ENCODE measurements at places on chromosomes 6 and 20.
A peak's percentile ranks its signal among the peaks of the same experiment; 100 is the strongest.

GRCh38 chr20:8299921-8300320 is 167.9 kb downstream of the PLCB1 start:
- no peak for DNase-seq

GRCh38 chr6:20364327-20364726 is 37.4 kb upstream of the E2F3 start:
- no peak for DNase-seq

GRCh38 chr6:160795721-160796120 is 93.7 kb downstream of the PLG start:
- no peak for DNase-seq

DNA sequence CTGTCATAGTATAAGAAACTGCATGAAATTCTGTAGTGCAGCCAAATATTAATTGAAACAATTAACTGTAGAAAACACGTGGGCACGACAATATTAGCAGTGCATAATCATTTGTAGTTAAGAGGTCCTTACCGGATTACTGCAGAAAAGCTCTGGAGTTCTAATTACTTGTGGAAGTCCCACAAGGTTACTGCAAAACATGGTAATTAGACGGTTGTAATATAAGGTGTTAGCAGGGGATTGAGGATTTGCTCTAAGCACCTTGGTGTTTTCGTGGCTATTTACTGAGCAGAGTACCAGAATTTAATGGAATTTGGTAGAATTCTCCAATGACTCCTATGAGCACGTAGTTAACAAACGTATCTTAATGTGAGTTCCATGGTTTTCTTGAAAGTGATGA is 473.6 kb upstream of the AGPAT4 start:
- DNase-seq = no peak

DNA sequence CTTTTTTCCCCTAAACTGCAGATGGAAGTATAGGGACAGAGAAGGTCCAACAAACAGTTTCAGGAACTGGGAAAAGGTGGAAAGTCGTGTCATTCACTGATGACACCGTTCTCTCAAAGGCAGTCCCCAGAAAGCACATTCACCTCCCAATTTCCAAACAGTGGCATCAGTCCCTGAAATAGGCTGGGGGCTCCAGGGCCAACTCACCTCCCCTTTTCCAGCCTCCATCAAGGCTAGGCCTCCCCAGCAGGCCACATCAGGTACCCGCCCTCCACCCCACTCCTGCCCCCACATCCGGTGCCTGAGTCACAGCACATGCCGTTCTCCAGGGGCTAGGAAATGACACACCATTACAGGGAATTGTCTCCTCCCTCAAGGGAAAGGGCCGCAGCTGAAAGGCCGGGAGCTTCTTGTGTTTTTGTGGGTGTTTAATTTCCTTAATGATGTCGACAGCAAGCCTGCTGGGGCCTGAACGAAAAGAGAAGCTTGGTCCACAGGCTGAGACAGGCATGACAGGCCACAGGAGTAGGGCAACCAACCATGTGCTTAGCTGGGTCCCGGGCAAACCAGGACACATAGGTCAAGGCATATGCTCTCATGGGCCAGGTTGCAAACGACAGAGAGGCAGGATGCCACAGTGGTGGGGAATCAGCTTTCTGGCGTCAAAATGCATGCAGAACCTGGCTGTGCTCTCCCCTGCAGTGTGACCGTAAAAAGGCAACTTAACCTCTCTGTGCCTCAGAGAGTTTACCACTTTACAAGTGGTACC is 39.2 kb downstream of the ZMYND8 start:
- DNase-seq = peak; percentile 42

- no peak for DNase-seq
Observed at GRCh38 chr6:127058027-127058426, 60.4 kb upstream of the RSPO3 start.

GRCh38 chr20:9769954-9770353 is 68.9 kb downstream of the PAK5 start:
- DNase-seq = no peak

GRCh38 chr6:49300911-49301310 is 162.1 kb downstream of the MMUT start:
- DNase-seq = no peak

- DNase-seq = no peak
Observed at GRCh38 chr6:131257104-131257503, 121.8 kb downstream of the AKAP7 start.

DNA sequence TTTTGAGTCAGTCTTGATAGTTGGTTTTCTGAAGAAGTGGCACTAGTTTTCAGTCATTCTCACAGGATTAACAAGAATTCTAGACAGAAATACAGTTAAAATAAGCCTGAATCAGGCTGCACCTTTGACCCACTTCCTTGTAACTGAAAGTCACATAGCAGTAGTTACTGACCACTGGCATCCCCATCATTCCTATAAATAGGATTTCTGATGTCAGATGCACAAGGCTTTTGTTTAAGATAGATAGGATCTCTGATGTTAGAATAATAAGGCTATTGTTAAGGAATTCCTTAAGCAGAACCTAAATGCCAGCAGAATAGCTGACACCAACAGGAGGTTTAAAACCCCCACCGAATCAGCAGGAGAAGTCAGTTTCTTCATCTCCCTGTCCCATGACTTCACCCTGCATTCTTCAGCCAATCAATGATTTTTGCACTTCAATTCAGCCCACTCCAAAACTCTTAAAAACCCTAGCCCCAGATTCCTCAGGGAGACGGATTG is 30.6 kb upstream of the ZBTB24 start:
- DNase-seq = no peak

DNA sequence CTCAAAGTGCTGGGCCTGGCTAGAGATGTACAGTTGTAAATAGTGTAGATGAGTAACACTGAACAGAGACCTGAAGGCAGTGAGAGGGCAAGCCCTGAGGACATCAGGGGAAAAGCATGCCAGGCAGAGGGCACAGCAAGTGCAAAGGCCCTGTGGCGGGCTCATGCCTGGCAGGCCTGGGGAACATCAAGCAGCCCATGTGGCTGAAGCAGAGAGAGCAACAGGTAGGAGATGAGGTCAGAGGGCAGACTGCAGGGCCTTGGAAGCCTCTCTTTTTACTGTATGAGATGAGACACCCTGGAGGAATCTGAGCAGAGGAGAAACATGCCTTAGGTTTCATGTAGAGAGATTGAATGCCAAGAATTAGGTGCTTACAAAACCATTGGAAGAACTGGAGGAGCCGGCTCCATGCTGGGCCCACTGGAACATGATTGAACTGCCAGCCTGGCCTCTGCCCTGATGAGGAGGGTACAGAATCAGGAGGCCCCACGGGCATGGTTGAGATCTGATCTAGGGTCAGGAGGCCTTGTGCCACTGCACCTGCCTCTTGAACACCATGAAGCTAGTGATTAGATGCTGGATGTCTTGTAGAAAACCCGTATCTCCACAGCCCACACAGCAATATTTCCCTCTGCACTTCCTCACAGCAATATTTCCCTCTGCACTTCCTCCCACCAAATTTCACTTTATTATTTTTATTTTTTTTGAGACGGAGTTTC is 5.9 kb upstream of the HMGA1 start:
- no peak for DNase-seq

- DNase-seq = no peak
Observed at GRCh38 chr20:2109425-2110210, 8.0 kb downstream of the STK35 start.

DNA sequence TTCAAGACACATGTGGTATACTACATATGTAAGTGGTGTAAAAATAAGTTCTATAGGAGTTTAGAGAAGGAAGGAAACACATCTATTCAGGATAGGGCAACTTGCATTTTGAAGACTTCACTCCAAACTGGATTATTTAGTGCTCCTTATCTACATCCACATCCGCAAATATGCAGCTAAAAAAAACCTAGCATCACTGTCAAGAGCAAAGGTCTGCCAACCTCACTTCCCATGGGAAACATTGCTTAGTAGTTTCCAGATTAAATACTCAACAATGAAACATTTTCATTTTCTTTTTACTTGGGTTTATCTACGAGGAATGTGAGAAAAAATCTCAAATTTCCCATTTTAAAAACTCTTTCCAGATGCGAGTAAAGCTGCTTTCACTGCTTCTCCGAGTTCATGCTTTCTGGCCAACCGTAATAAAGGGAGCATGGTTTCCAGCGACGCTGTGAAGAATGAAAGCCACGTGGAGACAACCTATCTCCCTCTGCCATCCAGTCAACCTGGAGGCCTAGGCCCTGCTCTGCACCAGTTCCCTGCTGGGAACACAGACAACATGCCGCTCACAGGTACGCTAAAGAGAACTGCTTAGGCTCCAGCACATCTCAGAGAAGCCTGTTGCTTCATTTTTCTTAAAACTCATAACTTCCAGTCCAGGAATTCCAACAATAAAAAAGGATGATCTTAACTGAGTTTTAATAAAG is 48.2 kb downstream of the RFX6 start:
- no peak for DNase-seq

DNA sequence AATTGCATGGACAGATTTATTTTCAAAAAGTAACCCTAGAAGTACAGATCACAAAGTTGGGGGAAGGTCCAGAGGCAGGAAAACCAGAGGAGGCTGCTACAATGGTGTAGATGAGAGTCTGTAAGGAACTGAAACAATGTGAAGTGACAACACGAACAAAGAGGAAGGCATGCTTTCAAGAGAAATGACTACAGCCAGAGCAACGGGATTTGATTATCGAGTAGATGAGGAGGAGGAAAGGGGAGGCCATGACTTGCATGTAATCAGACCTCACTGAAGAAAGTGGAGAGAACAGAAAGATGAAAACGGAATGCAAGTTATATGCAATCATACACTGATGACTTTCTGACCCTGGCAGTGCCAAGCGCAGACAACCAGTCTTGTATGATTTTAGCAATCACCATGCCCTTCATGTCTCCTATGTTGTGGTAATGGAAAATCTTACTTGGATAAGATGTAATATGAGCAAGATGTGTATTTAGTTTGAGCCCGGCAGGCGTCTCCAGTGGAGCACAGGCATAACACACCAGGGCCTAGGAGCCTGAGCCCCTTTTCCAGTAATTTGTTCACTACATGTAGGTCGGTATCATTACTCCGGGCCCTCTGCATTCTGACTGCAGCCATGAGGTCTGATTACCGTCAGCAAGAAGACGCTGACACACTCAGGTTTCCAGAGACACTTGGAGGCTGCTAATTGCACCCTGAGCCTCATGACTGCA is 34.0 kb upstream of the FAM83C start:
- no peak for DNase-seq

DNA sequence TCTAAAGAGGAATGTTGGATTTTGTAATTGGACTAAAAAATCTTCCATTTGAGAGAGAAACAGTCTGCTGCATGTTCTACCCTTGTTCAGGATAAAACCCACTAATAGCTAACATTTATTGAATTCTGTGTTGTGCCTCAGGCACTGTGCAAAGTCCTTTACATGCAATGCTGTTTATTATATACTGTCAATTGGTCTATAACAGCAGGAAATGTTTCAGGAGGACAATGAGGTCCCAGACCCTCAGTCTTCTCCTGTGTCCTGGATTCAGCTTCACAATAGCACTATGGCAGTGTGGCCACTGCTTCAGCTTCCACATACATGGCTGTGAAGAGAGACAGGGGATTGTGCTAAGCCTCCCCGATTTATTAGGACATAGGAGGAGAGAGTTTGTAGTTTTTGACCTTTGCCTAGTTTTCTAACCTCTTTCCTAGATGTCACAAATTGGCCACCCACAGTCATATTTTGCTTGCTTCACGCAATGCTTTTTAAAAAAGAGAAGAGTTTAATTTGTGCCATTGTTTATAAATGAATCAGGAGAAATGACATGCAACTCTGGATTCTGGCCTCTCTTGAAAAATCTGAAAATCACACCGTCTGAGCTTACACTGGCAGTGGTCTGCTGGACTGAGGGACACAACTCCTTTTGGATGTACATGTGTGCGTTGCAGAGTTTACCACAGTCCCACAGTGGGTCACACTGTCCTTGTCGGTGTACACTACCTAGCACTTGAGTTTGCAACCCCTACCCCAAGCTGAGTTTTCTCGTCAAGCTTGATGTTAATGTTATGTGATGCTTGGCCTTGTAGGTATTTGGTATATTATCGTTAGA is 11.3 kb downstream of the PTPN1 start:
- no peak for DNase-seq

GRCh38 chr6:139115989-139116758 is 18.7 kb upstream of the HECA start:
- no peak for DNase-seq

DNA sequence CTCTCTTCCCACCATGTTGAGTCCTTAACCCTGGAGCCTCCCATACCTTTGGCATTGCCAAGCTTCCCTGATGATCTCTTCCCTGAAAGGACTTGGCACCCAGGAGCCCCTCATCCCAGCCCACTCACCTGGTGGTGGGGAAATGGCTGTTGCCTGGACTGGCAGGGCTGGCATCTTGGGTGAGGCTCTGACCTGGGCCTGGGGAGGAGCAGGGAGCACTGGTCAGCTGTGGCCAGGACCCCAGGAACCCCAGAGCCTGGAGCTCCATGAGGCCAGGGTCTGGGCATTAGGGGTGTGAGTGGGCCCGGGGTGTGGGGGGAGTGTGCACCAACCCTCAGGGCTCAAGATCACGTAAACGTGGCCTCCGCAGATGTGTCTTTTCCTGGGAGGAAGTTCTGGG is 9.5 kb downstream of the SDCBP2 start:
- no peak for DNase-seq

DNA sequence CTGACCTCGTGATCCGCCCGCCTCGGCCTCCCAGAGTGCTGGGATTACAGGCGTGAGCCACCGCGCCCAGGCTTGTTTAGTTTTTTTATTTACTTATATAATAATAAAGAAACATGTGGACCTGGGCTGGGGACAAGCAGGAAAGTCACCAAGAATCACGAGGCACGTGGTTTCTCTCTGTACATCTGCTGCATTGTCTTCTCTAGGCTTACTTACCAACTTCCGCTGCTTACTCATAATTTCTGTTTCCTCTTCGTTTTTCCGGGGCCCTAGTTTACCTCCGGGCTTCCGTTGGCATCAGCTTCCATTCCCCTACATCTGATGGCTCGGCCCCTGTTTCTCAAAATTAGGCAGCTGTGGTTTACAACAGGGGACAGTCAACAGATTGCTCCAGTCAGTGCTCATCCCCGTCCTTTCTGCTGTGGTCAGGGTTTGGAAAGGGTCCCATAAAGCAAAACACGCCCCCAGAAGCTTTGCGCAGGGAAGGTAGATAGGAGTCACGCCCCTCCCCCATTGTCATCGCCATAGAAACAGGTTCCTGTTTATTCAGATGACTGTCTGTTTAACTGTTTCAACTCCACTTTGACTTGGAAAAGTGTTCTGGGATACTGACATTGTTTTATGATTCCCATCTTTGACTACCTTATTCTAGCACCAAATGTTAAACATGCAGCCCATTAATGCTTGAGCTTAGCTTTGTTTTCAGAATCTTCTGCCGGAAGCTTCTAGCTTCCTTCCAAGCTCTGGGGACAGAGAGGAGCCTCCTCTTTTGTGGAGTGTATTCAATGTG is 31.9 kb upstream of the TXLNB start:
- DNase-seq = peak; percentile 88

DNA sequence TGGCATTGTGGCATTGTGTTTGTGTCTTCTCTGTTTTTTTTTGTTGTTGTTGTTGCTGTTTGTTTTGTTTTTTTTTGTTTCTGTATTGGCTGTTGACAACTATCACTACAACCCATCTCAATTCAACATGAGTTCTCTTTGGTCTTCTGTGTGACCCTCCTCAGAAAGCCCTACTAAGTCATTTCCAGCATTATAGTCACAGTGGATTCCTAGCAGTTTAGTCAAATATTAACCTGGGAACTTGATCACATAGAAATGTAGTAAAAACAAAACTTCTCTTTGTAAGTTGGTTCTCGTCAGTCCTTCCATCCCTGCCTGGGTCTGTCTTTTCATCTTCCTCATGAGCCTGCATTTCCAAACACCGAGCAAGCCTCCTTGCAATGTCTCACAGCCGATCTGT is 16.8 kb downstream of the SLC17A2 start:
- no peak for DNase-seq
